ENCODE measurements at places on chromosomes 12 and 14.

DNA sequence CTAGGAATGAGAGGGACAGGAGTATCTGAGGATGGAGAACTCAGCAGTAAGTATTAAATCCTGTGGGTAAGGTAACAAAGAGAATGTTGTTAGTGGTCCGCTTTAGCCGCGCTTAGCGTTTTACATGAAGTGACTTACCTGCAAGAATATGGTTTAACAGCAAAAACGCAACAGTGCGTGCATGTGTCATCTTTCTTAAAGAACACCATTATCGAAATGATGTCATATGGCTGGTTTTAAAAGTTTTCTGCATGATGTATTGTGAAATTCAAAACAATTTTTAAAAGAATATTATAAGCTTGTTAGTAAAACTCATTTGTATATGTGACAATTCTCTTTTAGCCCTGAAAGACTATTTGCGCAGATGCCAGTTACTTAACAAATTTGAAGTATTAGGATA lies 1.7 kb downstream of the LEMD3 start:
- DNase-seq: no peak

- no peak for DNase-seq
Measured at GRCh38 chr12:103634732-103635131, 47.7 kb downstream of the STAB2 start.

DNA sequence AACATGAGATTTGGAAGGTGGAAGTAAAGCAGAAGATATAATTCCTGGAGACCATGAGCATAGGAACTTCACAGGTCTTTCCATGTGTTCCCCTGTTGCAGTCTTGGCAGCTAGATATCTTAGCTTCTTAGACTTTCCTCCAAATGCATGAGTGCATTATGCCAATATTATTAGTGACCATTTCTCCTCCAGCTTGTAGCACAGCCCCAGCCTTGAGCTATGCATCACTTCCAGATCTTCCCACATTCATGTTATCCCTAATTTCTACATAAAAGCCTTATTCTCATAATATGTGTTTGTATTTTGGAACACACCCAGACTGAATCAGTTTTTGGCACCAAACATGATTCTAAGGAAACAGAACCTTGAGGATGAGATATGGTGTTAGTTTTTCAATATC lies 11.0 kb downstream of the CLEC2B start:
- DNase-seq: no peak

- DNase-seq: no peak
Measured at GRCh38 chr14:104545942-104546501, 33.5 kb upstream of the C14orf180 start.

DNA sequence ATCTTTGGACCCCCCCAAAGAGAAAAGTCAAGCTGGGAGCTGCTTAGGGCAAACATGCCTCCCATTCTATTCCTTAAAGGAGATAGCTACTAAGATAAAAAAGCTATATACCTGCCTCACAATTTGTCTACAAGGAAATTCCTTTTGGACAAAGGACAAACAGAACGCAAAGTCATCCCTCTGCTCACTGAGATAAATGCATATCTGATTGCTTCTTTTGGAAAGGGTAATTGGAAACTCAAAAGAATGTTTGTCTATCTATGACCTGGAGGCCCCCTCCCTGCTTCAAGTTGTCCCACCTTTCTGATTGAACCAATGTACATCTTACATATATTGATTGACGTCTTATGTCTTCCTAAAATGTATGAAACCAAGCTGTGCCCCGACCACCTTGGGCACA lies 80.9 kb upstream of the FUT8 start:
- DNase-seq: no peak

DNA sequence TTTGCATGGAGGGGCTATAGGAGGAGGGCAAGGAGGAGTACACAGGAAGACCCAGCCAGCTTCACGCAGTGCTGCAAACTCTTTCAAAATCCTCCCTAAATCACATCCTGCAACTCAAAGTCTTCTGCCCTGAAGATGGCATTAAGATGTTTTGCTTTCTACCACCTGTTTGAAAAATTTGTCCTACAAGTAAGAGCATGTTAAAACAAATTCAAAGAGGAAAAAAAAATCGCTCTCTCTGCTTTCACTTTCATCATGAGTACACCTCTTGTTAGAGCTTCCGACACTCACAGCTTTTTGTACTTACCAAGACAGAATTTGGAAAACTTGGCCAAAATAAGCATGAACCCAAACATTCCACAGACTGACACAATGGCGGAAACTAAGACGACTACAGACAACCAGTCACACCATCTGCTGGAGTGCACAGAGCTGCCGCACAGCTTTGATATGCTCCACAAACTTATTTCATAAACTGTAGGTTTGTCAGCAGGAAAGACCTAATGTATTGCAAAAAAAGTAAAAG lies 21.3 kb downstream of the GCH1 start:
- DNase-seq: peak; percentile 27

GRCh38 chr14:33768458-33768830 lies 182.4 kb downstream of the EGLN3 start:
- DNase-seq: no peak

DNA sequence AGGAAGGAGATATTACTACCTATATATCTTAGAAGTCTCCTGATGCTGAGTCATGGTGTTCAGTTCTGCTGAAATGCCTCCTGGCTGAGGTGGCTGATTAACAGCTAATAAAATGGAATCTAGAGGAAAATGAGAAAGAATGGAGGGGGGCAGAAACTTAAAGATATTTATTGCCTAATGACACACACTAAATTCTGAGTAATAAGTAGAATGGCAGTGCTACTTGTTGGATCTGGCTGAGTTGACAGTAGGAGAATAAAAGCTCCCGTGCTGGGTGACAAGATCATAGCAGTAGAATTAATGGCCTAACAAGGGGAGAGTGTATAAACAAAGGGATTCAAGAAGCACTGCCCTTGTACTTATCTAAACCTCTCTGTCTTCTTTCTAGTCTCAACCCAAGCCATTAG lies 137.5 kb downstream of the CNTN1 start:
- DNase-seq: no peak

DNA sequence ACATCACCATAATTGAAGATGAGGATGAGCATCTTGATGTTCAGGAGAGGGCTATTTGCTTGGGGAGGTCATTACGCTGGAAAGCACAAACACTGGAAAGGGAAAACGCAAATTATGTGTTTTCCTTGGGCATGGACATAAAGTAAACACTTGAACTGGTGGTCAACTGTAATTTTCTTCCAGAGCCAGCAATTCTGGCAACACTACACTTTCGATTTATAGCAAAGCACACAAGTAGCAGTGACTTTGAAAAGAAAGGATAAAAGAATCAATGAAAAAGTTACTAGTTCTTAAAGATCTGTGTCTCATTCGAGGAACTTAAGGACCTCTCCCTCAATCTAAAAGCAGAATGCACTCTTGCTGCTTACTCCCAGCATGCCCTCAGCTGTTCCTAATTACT lies 2.2 kb downstream of the CLEC14A start:
- no peak for DNase-seq

GRCh38 chr14:94129758-94130414 lies 482 bp upstream of the IFI27L2 start:
- peak; percentile 27 for DNase-seq

DNA sequence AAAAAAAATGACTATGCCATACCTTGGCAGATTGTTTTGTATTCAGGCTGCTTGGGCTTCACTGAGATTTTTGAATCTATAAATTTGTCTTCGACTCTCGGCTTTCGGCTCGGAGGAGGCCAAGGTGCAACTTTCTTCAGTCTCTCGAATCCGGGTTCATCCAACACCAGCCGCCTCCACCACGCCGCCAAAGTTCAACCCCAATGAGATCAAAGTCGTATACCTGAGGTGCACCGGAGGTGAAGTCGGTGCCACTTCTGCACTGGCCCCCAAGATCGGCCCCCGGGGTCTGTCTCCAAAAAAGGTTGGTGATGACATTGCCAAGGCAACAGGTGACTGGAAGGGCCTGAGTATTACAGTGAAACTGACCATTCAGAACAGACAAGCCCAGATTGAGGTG lies 12.4 kb upstream of the SPPL3 start:
- DNase-seq: no peak

GRCh38 chr12:121786440-121786825 lies 7.1 kb downstream of the RHOF start:
- peak; percentile 99 for DNase-seq

DNA sequence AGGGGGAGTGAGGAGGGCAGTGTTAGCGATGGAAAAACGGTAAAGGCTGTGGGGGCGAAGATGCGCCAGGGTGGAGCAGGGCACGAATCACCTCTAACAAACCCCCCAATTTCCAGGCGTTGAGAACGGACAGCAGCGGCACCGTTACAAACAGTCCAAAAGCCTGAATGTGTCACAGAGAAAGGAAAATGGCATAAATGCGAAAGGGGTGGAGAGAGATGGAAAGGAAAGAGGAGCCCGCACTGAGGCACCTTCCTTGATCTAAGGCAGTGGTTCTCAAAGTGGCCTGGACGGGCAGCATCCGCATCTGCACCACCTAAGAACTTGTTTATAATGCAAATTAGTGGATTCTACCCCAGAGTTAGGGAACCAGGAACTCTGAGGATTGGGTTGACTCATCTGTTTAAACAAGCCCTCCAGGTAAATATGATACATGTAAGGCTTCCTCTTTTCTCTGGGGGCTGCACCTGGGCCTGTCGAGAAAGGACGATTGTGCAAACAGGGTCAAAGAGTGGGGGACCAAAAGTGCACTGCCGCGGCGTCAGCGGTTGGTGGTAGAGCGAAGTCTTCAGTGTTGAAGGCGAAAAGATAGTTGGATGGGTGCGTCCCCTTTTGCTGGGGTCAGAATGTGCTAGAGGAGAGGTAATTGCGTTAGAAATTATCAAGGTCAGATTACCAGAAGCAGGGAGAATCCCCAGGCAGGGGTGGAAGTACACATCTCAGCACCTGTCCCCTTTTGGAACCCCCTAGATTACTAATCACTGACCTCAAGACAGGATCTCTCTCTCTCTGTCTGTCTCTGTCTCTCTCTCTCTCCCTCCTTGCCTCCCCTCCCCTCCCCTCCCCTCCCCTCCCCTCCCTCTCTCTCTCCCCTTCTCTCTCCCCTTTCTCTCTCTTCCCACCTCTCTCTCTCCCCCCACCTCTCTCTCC lies 1.3 kb upstream of the KCNH5 start:
- DNase-seq: no peak

- DNase-seq: no peak
Measured at GRCh38 chr12:6205144-6205539, 4.9 kb downstream of the CD9 start.

GRCh38 chr12:67885375-67886169 lies 103.7 kb upstream of the IFNG-AS1 start:
- no peak for DNase-seq

DNA sequence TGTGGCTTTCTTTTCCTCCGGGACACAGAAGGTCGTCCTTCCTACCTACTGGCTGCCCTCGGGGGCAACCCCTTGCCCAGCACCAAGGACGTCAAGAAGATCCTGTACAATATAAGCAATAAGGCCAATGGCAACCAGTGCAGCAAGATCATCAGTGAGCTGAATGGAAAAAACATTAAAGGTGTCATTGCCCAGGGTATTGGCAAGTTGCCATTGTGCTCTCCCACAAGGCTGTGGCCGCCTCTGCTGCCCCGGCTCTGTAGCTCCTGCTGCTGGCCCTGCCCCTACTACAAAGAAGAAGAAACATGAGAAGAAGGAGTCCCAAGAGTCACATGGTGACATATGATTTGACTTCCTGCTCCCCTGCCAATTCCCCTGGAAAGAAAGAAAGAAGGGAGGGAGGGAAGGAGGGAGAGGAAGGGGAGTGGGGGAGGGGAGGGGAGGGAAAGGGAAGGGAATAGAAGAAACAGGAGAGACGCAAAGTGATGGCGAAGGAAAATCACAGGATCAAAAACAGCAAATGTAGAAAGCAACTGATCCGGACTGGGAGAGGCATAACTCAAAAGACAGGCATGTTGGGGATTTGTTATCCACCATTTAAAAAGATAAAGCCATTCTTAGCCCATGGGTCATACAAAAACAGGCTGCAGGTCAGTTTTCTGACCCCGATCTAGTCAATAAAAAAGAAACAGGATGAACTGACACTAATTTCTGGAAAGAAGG lies 61.3 kb upstream of the RESF1 start:
- DNase-seq: peak; percentile 49

- DNase-seq: no peak
Measured at GRCh38 chr12:2348482-2348852, 295.7 kb downstream of the CACNA1C start.

- DNase-seq: no peak
Measured at GRCh38 chr12:104171785-104172569, 34.0 kb upstream of the NFYB start.

GRCh38 chr14:97070259-97070658 lies 273.1 kb downstream of the VRK1 start:
- no peak for DNase-seq

DNA sequence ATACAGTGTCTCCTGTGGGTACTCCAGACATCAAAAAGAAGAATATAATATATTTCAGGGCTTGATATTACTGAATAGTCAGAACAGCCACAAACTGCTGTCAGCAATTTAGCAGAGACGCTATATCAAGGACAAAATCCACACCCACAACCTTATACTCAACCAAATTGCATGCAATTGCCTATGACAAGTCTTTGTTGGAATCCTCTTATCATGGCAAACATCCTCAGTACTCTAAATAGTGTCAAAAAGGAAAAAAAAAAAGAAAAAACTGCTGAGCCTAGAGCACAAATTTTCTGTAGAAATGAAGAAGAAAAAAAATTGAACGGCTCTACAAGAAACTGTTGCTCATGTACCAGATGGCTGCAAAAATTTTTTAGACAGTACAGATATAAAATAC lies 485.7 kb downstream of the TMTC2 start:
- DNase-seq: no peak

Measured in LoVo (cell line).